ENCODE measurements at places on chromosomes 12 and 14.
A peak's percentile ranks its signal among the peaks of the same experiment; 100 is the strongest.

DNA sequence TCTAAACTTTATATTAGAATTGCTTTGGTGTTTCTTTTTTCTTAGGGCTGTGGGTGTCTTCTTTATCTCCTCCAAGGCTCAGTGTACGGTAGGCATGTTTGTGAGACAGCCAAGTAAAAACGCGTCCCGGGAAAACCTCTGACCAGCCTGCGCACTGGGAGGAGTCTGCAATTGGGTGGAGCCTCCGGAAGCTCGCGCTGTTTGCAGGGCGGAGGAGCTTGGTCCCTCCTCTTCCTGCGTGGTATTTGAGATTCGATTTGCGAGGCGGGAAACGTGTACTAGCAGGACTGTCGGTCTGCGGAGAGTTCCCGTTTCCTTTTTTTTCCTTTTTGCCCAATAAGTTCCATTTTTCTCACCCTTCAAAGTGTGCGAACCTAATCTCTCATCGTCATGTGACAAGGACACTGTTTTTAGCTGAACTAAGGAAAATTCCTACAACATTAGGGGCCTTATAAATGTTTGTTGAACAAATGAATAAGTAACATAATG, 182.1 kb upstream of the OTX2 start:
- DNase-seq: no peak

- DNase-seq: no peak
Observed at GRCh38 chr14:65486863-65487262, 74.3 kb downstream of the FUT8 start.

- no peak for DNase-seq
Observed at GRCh38 chr14:91417983-91418386, 365 bp upstream of the CCDC88C start.

- no peak for DNase-seq
Observed at GRCh38 chr12:106709068-106709511, 65.4 kb upstream of the RIC8B start.

- no peak for DNase-seq
Observed at GRCh38 chr12:52170827-52171226, 21.0 kb downstream of the KRT80 start.

- no peak for DNase-seq
Observed at GRCh38 chr12:116389990-116390389, 112.5 kb upstream of the MED13L start.

GRCh38 chr12:18483698-18484325, 222.5 kb downstream of the PIK3C2G start:
- DNase-seq: no peak

DNA sequence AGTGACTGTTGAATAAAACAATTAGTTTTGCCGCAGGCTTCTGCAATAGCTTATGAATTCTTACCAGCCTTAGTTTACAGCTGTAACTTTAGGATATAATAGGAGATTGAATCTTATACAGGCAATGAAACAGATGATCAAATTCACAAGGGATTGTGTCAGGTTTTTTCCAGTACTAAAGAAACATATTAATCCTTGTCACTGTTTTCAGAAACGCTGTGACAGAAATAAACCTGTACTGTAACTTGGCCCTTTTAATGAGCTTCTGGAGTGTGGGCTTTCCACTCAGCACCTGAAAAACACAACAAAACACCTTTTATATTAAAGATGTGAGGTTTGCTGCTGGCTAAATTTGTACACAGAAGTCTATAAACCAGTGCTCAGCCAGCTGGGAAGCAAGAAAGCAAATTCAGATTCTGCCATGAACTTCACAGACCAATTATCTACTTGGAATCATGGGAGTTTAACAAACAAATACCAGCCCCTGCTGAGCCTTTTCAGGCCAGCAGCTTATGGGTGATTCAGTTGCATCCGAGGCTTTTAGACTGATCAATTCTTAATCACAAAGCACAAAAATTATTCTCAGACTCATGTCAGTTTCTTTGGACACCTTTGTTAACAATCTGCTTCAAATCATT, 109.5 kb downstream of the FOXG1 start:
- no peak for DNase-seq

DNA sequence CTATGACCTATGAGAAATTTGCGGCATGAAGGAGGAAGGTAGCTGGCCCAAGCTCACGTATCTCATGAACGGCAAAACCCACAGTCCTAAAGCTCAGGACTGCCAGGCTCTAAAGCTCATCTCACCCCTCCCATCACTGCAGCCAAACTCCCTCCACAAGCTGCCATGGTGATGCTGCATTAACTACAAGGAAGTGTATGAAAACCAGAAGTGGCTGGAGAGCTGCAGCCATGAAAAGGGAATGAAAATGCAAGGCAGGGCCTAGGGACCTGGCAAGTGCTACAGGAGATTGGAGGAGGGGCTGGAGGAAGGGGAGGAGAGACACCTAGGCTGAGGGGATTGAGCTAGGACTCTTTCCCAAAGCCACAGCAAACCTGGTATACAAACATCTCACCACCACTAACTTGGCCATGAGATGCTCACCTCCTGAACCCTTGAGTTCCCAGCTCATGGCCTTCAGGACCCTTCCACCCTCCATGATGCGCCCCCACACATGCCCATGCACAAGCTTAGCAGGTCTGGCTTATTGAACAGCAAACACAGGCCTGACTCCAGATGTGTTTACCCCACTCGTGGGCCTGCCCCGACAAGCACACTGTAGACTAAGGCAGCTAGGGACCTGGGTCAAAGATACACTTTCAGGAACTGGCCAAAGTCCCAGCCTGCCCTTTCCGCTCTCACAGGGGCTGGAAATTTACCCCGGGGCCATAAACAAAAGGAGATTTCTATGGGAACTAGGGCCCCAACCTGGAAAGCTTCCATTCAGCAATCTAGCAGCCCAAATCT, 42.0 kb downstream of the LTBP2 start:
- DNase-seq: no peak

DNA sequence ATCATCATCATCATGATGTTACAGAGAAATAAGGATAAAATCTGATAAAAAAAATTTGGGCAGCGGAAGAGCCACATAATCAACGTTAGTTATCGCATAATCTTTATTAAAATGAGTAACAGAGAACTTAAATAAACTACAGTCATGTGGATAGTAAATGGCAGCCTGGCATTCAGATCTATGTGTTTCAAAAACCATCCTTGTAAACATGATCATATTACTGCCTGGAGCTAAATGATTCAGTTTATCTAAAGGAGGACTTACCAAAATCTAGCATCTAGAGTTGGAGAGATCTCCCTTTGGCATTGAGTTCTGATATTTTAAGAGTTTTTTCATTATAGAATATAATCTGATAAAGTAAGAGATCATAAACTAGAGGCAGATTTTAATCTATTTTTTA, 200.1 kb upstream of the MGAT4C start:
- no peak for DNase-seq

DNA sequence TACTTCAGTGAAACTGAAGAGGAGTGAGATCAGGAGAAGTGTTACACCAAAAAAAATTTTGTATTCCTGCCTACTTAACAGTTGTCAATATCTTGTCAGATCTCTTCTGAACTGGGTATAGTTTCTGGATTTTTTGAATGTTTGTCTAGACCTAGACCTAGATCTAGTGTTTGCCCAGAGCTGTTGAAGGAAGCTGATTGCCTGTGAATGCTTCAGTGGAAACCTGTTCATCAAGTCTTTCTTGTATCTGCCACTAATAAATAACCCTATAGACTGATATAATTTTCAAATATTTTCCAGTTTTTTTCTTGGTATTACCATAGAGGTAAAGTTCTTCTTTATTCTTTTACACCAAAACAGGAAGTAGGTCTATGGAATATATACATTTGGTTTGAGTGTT, 781.5 kb upstream of the FBXO33 start:
- no peak for DNase-seq

DNA sequence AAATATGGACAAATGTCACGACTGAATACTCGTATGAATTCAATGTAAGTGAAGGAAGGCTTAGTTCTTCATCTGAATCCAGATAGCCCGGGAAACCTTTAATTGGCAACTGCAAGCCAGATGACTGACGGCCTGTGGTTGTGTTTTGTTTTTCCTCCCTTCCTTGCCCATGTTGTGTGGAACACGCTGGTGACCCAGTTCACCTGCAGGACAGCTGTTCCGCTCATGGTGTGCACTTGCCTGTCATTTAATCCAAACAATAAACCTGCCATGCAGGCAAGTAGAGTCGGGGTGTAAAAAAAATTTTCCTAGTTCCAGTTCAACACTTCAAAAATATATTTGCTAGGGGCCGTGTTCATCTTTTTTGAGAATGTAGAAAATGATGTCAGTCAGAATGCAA, 88.0 kb downstream of the TMEM132D start:
- DNase-seq: no peak

- no peak for DNase-seq
Observed at GRCh38 chr12:85277900-85278597, 2.0 kb upstream of the ALX1 start.

DNA sequence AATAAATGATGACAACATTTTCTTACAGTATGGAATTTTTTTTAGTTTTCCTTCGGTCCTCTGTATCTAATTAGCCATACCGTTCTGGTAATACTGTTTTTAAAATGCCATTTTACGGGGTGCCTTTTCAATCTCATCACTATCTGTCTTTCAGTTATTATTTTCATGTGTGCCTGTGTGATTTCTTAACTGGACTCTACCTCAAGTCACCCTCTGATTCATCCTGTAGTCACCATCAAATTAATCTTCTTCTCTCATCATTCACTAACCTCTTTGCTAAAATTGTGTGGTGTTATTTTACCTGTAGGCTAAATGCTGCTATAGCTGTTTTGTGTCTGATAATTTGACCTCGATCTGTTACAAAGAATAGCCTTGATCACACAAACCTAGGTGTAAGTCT, 16.0 kb upstream of the CCT2 start:
- no peak for DNase-seq

- no peak for DNase-seq
Observed at GRCh38 chr12:123067654-123068053, 83.2 kb downstream of the PITPNM2 start.

GRCh38 chr12:66393890-66394289, 91.6 kb downstream of the HELB start:
- DNase-seq: no peak

GRCh38 chr12:109482894-109483293, 5.5 kb downstream of the UBE3B start:
- DNase-seq: no peak

DNA sequence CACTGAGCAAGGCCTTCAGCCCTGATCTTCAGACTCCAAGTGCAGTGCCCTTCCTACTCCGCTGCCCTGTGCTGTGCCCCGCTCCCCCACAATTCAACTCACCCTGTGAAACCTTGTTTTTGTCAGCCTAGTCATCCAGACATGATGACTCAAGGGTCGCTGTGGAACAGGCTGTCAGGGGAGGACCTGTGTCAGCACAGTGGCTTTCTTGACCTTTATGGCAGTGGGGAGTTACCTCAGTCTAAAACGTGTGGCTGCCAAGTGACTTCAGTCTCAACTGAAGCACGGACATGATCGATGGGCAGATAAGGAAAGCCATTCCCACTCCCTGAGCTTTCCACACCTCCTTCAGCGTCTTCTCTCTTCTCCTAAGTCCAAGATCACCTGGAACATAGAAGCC, 16.3 kb upstream of the FLVCR2 start:
- peak; percentile 57 for DNase-seq

DNA sequence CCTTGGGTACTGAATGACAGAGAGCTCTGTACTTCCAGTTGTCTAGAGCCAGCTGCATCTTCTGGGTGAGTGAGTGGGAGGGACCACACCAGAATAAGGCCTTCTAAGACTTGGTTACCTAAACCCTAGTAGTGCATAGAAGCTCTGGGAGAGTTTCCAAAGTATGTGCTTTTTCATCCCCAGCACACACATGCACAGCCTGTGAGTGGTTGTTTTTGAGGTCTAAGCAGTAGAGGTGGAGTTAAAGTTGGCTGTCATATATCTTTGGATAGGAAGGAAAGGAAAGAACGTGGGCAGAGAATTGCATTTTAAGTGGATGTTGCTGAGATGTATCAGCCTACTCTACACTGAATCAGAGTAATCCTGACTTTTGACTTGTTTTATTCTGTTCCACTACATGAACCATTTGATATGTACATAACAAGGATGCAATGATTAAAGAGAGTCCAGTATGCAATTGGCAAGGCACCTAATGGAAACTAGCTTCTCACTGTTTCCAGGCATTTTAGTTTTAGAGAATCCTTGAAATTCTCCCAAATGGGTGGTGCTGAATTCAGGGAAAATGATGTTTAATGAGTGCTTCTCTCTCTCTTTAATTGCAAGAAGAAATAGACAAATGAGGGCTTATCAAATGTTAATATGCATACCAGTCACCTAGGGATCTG, 51.8 kb upstream of the PRICKLE1 start:
- DNase-seq: no peak

DNA sequence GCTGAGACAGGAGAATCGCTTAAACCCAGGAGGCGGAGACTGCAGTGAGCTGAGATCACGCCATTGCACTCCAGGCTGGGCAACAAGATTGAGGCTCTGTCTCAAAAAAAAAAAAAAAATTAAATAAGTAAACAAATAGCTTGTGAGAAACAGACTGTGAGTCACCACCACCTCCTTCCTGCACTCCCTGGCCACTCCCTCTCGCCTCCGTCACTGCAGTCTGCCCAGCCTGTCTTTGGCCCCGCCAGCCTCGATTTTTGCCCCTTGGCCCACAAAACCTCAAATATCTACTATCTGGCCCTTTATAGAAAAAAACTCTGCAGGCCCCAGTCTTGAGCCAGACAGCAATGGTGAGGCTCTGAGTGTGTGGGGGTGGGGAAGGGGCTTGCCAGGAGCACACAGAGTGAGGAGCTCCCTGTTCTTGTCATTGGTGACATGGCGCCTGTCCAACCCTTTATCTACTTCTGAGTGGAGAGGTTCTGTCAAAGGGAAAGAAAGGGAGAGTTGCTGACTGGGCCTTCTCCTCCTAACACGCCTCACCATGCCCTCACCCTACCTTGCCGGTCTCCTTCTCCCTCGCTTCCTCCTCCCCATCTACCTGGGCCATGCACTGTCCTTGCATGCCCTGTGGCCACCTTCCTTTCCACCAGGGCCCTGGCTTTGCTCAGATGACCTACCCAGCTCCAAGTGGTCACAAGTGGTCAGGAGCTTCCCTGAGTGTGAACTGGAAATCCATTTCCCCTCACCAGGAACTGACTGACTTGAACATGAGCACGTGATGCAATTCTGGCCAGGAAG, 22.1 kb downstream of the LGMN start:
- no peak for DNase-seq

- no peak for DNase-seq
Observed at GRCh38 chr14:50659327-50659974, 8.7 kb downstream of the SAV1 start.

DNA sequence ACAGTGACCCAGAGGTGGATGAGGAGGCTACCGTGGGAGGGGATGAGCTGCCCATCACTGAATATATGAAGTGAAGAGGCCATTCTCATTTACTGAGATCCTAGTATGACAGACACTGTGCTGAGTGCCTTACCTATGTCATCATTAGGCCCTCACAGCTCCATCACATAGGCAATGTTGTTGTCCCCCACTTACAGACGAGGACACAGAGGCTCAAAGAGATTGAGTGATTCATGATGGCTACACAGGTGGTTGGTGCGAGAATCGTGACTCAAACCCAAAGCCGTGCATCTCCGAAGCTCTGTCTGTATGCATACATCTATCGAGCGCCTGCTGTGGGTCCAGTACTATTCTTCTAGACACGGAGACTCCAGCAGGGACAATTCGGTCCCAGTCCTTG, 5.9 kb upstream of the CCDC197 start:
- no peak for DNase-seq

- no peak for DNase-seq
Observed at GRCh38 chr12:10249690-10250455, 37.2 kb downstream of the GABARAPL1 start.

- no peak for DNase-seq
Observed at GRCh38 chr12:65505386-65506121, 227.1 kb downstream of the MSRB3 start.

GRCh38 chr12:89384050-89384758, 31.9 kb upstream of the DUSP6 start:
- DNase-seq: no peak

GRCh38 chr12:1324910-1325309, 269.5 kb downstream of the FBXL14 start:
- no peak for DNase-seq
